ENCODE measurements at places on chromosomes 5 and 9.

DNA sequence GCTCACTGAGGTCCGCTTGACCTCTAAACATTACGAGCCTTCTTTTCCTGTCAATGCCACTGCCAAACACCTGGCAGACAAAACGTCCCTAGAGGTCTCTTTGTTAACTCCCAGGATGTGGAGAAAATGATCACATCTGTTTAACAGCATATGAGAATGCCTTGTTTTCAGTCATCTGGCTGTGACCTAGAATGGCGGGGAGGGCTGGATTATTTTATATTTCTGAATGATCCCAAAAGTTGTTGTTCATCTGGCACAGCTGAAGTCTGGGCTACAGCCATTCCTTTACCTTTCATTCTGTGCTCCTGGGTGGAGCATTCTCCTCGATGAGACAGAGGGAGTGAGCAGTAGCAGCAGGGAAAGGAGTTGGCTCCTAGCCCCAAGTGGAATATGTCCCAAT is 138.2 kb downstream of the PRDM6 start:
- no peak for DNase-seq

DNA sequence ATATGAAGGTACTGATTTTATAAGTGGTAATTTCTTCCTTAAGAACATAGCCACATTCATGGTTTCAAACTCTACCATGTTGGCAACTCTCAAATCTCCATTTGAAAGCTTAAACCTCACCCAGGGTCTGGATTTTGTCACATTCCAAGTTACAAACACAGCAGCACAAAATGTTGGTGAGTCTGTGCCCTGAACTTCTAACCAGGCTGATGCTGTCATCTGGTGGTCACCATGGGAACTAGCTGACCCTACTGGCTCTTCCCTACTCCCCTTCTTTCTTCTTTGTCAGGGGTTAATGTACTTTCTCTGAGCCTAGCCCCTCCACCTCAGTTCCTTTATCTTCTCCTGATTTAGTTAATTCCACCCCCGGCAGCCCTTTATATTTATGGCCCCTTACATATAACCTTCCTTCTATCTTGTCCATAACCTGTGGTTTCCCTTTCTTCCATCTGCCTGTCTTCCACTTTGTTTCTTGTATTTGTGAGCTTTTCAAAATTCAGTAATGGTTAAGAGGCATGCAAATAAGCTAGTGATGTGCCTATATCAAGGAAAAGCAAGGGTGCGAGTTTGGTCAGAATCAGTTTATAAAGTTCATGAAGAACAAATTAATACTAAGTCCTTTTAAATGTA is 35.9 kb downstream of the TGFBR1 start:
- peak; percentile 21 for DNase-seq

GRCh38 chr5:157535042-157535865 is 40.3 kb downstream of the ADAM19 start:
- no peak for DNase-seq

DNA sequence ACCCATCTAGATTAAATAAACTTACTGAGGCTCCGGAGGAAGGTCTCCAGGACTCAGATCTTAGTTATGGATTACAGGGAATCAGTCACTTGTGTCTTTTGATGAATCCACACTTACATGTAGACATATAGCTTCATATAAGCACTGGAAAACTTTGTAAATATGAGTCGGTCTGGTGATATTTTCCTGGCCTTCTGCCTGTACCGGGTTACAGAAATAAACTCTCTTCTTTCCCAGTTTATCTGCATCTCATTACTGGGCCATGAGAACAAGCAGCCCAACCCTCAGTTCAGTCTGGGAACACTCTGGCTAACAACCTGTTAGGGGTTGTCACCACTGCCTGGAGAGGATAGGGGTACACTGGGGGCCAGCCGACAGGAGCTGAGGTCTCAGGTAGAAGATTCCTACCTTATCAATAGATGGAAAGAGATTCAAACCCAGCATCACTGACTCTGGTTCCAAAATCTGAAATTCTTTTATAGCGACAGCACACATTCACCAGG is 59.1 kb downstream of the THBS4 start:
- DNase-seq = no peak

GRCh38 chr5:97075649-97076048 is 66.8 kb downstream of the LIX1 start:
- no peak for DNase-seq

- DNase-seq = no peak
These were observed 56.6 kb downstream of the KCNN2 start for GRCh38 chr5:114418176-114419066.

DNA sequence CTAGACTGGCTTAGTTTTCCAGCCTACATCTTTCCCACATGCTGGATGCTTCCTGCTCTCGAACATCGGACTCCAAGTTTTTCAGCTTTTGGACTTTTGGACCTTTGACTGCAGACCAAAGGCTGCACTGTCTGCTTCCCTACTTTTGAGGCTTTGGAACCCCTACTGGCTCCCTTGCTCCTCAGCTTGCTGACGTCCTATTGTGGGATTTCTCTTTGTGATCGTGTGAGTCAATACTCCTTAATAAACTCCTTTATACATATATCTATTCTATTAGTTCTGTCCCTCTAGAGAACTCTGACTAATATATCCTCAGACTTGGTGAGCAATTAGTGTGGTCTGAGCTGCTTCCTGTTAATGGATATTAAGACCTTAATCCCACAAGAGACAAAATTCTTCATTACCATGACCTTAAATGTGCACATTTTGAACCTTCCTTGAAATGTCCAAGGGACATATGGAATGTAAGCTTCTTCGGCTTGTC is 752.9 kb downstream of the CDH18 start:
- DNase-seq = no peak

DNA sequence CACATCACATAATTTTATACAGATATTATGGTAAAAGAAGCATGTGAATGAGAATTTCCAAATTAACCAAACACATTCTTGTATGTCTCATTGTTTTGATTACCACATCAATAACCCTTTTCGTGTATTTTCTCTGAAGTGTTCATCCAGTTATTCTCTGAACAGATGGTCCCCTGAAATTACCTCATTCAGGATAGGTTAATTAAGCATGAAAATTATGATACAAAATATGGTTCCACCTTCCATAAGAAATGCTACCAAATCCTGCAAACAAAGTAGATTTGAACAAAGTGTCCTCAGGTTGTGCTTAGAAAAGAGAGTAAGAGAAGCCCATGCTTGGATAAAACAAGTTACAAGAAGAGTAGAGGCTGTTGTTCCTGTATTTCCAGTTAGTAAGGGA is 83.1 kb upstream of the LMNB1 start:
- DNase-seq = no peak

DNA sequence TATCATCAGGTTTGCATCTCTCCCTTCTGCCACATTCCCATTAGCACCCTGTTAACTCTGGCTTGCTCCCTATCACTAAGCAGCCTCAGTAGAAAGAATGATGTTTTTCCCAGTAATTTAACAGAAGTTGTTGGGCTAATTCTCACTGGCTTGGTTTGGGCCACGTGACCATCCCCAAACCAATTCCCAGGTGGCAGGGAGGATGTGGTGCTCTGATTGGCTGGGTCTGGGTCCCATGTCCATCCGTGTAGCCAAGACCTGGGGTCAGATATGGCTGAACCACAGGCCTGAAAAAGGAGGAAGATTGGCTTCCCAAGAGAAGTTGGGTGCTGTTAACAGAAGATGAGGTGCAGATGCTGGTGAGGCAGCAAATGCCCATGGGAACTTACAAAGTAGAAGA is 122.0 kb downstream of the BOD1 start:
- no peak for DNase-seq

DNA sequence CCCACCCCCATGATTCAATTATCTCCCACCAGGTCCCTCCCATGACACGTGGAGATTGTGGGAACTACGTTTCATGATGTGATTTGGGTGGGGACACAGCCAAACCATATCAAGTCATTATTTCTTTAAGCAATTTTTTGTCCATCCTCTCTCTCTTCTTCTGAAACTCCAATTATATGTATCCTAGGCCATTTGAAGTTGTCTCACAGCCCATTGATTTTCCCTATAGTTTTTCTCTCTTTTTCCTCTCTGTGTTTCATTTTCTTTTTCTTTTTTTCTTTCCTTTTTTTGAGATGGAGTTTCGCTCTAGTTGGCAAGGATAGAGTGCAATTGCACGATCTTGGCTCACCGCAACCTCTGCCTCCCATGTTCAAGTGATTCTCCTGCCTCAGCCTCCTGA is 101.9 kb upstream of the CXCL14 start:
- no peak for DNase-seq

GRCh38 chr9:136567651-136568287 is 21.9 kb upstream of the NOTCH1 start:
- no peak for DNase-seq

DNA sequence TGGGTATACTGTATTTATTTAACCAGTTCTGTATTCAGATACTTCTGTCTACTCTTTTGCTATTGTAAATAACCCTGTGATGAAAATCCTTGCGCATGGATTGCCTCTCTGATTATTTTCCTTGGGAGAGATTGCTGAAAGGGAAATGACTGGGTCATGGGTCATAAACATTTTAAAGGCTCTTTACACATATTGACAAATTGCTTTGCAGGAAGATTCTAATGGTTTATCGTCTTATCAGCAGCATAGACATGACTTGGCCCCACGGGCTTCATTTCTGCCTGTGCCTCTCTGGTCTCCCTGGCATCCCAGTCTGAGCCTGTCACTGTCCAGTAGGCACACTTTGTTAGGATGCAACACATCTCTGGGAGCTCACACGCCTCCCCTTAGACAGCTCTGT is 52.3 kb downstream of the RGS3 start:
- DNase-seq = no peak

DNA sequence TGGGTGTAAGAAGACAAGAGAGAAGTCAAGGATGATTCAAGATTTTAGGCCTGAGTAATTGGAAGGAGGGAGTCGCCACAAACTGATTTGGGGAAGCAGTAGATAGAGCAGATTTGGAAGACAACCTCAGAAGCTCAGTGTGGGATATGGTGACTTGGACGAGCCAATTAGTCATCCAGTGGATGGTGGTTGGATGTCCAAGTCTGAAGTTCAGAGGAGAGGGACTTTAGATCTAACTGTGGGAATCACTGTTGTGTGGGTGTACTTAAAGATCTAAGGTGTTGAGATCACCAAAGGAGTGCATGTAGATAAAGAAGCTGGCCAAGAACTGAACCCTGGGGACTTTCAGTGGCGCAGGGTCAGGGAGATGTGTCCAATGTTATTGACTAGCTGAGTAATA is 2.2 kb downstream of the IDNK start:
- DNase-seq = no peak

DNA sequence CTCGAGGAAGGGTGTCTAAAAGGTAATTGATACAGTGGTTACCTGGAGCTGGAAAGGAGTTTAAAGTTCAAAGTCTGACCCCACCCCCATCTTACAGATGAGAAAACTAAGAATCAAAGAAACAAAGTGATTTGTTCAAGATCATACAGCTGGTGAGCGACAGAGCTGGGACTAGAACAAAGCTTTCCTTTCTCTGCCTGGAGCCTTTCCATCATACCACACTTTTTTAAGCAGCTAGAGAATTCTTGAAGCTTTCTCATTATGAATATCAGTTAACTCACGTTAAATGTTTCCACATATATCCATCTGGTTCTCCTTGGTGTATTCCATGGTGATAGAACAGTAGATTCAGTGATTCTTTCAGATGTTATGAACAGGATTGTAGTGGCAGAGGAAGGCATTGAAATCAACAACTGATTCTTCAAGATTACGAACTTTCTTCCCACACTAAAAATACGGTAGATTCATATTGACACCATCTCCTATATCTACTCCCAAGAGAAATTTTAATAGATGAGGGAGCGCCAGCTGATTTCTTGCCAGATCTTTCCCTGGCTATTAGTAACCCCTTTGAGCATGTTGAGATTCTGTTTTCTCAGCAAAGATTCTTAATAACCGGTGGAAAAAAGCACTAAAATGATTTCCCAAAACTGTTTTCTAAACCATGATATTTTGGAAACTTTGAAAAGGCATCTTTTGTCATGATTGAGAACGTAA is 233.7 kb downstream of the ADAMTSL1 start:
- DNase-seq = no peak

DNA sequence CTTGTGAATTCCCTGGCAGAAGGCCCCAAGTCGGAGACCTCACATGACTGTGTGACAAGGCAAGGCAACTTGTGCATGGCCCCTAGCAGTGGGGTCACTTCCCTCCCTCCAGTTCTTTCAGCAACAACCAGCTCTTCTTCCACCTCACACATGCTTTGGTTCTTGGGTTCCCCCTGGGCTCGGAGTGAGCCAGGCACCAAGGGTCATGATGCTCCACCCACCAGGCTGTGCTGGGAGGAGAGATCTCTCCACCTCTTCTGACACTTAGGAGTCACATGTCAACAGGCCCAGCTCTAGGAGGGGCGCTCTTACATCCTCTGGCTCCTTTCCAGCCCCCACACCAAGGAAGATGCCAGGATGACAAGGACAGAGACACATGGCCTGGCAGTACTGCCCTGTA is 56.7 kb downstream of the CDH6 start:
- DNase-seq = no peak

- DNase-seq = no peak
These were observed 62.7 kb upstream of the ANGPTL2 start for GRCh38 chr9:127185181-127185580.

DNA sequence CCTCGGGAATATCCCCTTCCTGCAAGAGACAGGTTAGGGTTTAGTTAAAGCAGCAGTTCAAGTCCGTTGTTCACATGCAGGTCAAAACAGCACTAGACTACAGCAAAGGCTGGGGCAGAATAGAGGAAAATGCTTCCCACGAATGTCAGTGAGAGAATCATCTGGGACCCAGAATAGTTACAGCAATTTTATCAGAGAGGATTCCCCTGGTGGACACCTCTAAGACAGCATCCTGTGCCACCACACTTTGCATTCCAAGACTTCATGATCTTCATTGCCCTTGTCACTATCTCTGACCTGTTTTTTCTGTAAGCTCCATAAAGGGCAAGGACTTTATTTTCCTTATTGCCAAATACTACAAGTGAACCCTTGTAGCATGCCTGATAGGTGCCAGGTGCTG is 12.9 kb downstream of the GRXCR2 start:
- no peak for DNase-seq

GRCh38 chr5:462051-462481 is 19.1 kb downstream of the EXOC3 start:
- DNase-seq = no peak

- DNase-seq = no peak
These were observed 161.9 kb upstream of the HMHB1 start for GRCh38 chr5:143649937-143650621.

- no peak for DNase-seq
These were observed 15.9 kb downstream of the RANBP6 start for GRCh38 chr9:5999443-6000101.

DNA sequence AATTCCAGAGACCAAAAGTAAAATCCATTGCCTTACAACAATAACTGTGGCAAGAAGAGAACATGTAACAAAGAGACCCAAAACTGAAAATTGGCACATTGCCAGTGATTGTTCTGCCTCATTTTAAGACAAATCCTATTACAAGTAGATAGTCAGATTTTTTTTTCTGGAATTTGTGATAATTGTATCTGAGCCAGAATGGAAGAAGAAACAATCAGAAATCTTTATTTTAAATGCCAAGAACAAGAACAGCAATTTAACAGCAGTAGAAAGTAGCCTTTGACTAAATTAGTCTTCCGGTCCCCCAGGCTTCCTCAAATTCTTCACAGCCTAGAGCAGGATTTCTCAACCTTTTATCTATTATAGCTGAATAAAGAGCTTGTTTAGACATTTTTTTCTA is 106.7 kb upstream of the PTPN3 start:
- DNase-seq = no peak

- no peak for DNase-seq
These were observed 18.1 kb downstream of the ZNF618 start for GRCh38 chr9:113894166-113894565.
